ENCODE measurements at places on chromosomes 6 and 20.

- DNase-seq = no peak
Observed at GRCh38 chr6:28200020-28200419, 25.1 kb upstream of the ZSCAN9 start.

DNA sequence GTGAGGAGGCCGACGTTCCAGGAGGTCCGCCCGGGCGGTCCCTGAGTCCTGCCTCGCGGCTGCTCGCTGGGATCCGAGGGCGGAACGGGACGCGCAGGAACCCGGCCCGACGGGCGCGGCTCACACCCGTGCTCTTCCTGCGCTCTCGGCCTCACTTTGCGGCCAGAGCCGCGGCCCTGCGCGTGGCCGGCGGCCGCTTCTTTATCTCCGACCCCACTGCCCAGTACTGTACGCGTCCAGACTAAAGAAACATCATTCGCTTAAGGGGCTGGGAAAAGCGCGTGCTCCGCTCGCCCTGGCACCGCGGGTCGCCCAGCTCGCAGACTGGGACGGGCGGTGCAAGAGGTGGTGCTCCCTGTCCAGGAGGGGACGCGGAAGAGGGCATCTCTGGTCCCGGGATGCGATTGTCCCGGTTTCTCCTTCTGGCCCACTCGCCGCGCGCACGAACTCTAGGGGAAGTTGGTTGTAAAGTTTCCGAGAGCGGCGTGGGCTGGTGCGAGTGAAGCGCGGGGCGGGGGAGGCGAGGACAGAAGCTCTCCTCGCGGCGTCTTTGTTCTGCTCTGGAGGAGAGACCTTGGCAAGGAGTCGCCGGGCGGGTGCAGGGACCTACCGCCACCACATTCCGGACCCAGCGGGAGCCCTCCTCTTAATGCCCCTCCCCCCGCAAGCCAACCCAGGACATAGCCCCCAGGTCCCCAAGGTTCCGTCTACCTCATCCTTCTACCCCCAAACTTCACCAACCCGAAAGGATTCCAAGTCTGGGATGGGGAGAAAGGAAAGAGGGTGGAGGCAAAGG, 71.0 kb downstream of the SOX4 start:
- DNase-seq = peak; percentile 31

GRCh38 chr6:157823001-157823527, at the start of gene SNX9:
Gene SNX9, plus strand, starts transcription at chr6:157823246. Its CDS starts 189 bp downstream, at chr6:157823435.
- peak; percentile 86 for DNase-seq

DNA sequence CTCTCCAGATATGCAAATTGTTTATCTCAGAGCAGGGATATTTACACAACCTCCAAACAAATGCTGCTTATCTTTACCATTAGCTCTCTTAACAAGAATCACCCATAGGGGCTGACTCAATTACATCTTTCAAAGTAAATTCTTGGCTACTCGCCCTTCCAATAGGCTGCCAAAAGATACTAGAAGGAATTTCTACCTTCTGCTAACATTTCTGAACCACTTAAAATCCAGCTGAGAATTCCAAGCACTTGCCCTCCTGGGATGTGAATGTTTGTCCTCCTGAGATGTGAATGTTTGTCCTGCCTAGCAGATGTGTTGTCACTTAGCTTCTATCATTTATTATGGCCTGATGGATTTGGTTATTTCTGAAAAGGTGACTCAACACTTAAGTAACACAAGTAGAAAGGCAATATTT, 388.0 kb downstream of the GJA1 start:
- DNase-seq = peak; percentile 58

DNA sequence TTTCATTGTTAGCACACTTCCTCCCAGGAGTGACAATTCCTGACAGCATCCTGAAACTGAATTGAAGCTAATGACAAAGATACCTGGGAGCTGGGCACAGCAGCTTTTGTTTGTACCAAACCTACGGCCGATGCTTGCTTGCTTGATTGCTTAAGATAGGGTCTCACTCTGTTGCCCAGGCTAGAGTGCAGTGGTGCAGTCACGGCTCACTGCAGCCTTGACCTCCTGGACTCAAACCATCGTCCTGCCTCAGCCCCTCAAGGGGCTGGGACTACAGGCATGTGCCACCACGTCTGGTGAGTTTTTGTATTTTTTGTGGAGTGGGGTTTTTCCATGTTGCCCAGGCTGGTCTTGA, 84.7 kb upstream of the SCP2D1 start:
- no peak for DNase-seq

GRCh38 chr6:84774157-84774984, 10.0 kb upstream of the TBX18 start:
- DNase-seq = peak; percentile 53

DNA sequence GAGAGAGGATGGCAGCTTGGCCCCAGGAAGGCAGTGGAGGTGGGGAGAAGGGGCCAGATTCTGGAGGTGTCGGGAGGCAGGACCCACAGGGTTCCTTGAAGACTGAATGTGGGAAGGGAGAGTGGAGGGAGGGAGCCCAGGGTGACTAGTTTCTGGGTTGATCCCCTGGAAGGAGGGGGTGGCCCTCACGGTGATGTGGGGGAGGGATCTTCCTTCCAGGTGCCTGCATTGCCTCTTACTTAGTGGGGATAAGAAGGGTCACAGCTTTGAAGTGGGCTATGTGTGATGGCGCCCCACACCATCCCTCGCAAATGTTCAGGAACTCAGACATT, 26.7 kb downstream of the VSTM2L start:
- no peak for DNase-seq

DNA sequence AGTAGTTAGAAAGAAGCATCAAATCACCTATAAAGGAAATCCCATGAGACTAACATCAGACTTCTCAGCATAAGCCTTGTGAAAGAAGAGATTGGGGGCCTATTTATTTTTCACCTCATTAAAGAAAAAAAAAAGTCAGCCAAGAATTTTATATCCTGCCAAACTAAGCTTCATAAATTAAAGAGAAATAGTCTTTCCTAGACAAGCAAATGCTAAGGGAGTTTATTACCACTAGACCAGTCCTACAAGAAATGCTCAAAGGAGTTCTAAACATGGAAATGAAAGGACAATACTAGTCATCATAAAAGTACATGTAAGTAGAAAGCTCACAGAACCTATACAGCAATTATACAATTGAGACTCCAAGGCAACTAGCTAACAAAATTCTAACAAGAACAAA, 96.5 kb upstream of the OLIG3 start:
- no peak for DNase-seq

- no peak for DNase-seq
Observed at GRCh38 chr6:156980948-156981347, 203.8 kb downstream of the ARID1B start.

GRCh38 chr6:159720708-159721107, 6.6 kb upstream of the WTAP start:
- DNase-seq = peak; percentile 67

GRCh38 chr6:26260110-26260637, 104.8 kb upstream of the BTN3A2 start:
- no peak for DNase-seq

- no peak for DNase-seq
Observed at GRCh38 chr6:40379811-40380210, 207.4 kb downstream of the LRFN2 start.

DNA sequence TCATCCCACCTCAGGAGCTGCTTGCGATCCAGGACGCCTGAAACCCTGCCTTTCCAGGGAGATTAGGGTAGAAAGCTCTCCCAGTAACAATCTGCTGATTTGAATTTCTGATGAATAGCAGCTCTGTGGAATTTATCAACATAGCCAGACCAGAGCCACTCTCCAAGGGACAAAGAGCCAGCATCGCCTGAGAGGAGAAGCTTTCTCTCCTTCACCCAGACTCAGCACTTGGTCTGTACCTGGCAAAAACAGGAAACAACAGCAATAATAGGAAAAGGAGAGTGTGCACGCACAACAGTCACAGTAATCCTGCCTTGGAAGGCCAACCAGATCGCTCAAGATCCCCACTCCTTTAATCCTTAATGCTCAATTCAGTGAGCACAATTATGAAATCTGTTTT, 22.3 kb upstream of the ROS1 start:
- DNase-seq = peak; percentile 7

- peak; percentile 80 for DNase-seq
Observed at GRCh38 chr20:11755071-11755841, 162.4 kb upstream of the BTBD3 start.

DNA sequence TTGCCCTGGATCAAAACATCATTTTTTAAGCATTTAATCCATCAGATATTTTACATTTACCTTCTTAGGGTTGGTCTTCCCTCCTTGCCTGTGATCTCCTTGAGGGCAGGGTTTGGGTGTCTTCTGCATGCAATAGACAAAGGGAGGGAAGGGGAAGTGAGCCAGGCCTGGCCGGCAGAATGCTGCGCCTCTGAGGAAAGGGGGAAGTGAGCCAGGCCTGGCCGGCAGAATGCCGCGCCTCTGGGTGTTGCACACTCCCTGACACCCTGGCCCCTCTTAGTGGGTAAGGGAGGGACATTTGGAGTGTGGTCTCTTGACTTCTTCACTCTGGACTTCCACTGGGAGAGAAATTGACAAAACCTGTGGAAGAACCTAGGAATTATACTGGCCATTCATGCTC, 12.4 kb downstream of the PSMF1 start:
- no peak for DNase-seq

All from kidney tubule cell (primary cell).